Left renal cortex interstitium (tissue), 4 donors: ENCODE measurements at places on chromosomes 4 and X. TPM values are rescaled to one million over a fixed set of nuclear protein-coding genes. Genes with fewer than 3 reads are reported as not detected.

DNA sequence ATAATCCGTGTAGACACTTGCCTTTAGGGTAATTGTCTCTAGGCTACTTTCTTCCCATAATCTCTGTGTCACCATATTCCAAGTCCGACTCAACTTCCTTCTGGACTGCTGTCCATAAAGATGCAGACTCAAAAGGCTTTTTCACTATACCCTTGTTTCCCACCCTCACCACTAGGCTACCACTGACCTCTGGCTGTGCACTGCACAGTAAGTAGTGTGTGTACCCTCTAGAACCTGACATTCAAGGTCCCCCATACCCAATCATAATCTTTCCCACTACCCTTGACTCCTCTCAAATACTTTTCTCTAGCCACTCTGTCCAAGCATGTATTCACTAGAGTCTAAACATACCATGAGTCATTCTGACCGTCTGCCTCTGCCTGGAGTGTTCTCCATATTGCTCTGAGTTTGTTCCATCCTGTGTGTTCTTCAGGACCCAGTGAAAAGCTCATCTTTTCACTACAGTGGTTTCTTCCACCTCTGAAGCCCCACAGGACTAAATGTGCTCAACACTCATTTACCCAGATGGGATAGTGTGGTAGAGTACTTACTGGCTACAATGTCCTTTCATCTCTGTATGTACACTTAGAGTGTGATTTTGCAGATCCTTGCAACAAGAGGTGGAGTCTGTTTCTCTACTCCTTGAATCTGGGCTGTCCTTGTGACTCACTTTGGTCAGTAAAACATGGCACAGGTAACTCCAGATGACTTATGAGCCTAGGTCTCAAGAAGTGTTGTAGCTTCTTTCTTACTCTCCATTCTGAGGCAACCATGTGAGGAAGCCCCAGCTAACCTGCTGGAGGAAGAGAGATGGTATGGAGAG lies 17.4 kb downstream of the JADE3 start:
- DNase-seq = no peak

The NFKB1 gene
- 24.6 TPM for polyA plus RNA-seq

The PRRG3 gene
- 7.2 TPM for polyA plus RNA-seq

The GYPB gene
- 1.6 TPM for polyA plus RNA-seq

DNA sequence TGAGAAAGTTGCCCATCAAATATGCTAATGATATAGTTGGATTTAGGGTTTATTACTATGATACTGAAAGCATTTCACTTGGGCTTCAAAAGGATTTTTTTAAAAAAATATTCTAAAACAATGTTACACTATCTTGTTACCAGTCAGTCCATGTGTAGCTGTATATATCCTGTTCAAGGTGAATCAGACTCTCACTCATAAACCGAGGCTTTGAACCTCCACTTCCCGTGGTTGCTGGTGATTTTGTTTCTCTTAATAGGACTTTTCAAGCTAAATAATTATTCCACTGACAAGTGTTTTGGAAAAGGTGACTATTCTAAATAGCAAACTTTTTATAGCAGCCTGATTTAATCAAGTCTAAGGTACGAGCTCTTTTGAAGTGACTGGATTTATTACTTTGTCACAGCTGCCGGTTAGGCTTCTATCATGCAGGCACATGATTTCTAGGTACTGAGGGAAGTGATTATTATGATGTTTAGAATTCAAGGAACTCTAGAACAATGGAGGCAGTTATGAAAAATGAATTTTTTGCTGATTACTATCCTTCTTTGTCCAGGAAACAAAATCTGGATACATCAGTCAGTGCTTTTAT lies 287.7 kb downstream of the KCTD8 start:
- DNase-seq = no peak

GRCh38 chr4:156193800-156194199 lies 240.1 kb upstream of the CTSO start:
- no peak for DNase-seq

- no peak for DNase-seq
Observed at GRCh38 chrX:148865277-148866210, 365.1 kb downstream of the AFF2 start.

- DNase-seq = no peak
Observed at GRCh38 chr4:169199184-169199583, 71.6 kb downstream of the SH3RF1 start.

GRCh38 chr4:31059753-31060522 lies 339.8 kb downstream of the PCDH7 start:
- DNase-seq = no peak

The SAGE1 gene
- polyA plus RNA-seq = not detected

The BOD1L1 gene
- polyA plus RNA-seq = 76.7 TPM

DNA sequence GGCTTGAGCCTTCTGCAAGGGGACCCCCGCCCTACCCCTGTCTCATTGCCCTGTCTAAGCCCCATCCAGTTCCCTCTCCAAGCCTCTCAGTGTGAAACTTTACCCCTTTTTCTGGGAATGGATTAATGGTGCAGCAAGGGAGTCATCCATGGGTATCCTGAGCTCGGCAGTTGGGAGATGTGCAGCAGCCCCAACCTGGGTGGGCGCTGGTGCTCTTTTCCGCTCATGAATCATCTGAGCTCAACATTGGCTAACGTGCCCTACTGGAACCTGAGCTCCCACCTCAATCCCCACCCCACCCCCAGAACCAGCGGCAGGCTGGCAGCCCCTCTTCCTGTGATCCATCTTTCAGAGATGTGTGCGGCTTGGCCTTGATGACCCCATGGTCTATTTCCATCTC lies 130.3 kb upstream of the MSX1 start:
- no peak for DNase-seq

The VCX2 gene
- not detected for polyA plus RNA-seq

DNA sequence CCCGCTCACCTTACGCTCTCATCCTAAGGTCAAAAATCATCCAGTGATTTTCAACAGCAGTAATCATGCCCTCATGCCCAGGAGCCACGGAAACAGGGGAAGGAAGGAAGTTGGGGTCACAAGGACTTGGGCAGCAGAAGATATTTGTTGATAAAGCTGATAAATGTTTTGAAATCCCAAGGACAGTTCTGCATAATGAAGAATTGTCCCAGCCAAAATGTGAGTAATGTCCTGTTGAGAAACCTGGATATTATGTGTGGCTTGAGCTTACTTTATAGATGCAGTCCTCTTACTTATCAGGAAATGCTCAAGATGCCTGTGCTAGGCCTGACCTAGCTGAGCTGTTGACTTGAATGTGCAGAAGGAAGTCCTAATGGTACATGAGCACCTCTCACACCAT lies 263.0 kb upstream of the ZFP42 start:
- no peak for DNase-seq

GRCh38 chrX:28133763-28134162 lies 152.5 kb upstream of the DCAF8L1 start:
- no peak for DNase-seq

GRCh38 chr4:19615086-19615689 lies 636.5 kb upstream of the SLIT2 start:
- no peak for DNase-seq

DNA sequence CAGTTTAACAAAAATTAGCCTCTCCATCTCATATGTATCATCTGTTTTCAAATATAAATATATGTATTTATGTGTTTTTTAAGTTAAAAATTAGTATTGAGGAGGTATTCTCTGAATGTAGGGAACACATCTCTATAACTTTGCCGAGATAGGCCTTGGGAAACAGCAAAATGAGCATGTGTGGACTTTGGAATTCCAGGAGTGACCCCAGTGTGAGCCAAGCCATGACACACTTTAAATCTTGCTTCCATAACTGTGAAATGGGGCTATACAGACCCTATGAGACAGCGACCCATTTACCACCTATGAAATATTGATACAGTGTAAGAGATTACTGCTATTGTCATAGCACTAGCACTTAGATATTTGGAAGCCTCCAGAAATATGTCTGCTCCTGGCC lies 58.8 kb downstream of the FRMPD4 start:
- no peak for DNase-seq

DNA sequence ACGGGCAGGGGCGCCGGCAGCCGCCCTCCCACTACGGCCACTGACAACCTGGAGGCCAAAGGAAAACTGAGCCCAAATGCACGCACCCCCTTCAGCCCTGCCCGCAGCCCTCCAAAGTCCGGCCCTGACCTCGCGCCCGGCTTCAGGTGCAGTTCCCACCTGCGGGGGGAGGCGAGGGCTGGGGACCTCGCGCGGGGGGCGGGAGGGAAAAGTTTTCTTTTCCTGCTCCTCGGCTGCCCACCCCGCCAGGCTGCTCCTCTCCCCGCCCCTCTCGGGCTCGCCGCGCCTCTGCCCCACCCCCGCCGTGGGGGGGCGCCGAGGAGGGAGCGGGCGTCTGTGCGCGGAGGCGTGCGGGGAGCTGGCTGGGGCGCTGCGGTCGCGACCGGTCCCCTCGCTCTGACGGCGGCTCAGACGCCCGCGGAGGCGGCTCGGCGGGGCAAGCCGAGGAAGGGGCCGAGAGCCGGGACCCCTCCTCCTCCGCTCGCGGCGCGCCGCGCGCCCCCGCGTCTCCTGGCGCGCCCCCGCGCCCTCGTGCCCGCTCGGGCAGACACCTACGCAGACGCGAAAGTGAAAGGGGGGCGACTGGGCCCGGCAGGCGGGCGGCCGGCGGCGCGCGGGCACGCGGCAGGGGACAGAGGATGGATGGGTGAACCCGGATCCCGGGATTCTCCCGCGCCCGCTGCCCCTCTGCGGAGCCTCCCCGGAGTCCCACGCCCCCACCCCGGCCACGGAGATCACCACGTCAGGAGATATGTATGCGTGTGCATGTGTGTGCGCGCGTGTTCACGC lies 3.1 kb upstream of the NR3C2 start:
- DNase-seq = no peak

DNA sequence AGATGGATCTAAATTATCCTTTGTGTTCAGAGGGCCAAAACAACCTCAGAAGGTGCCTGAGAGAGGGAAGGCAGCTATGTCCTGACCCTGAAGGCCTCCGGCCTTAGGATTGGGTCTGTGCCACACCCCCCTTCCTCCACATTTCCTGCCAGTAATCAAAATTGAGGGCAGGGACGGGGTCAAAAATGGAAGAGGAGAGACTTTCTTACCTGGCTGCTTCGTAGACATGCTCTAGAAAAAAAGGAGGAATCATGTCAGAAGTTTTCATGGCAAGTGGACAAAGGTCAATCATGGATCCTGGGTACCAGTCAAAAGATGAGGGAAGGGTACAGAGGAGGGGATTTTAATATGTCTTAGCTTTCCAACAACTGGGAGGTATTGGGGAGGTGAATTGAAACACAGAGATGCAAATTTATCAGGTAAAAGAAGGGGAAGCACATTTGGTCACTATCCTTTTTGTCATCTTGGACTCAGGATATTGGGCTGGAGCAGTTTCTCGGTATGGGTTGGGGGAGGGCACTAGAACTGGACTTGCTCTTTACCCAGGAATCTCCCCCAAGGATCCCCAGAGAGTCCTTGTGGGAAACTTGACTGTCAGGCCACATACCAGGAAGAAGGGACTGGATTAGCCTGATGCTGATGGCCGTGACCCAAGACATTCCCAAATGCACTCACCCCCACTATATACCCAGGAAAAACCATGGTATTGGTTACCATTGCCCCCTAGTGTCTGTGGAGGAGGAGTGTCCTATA lies 17.1 kb downstream of the VSIG4 start:
- no peak for DNase-seq

- no peak for DNase-seq
Observed at GRCh38 chrX:39450234-39450977, 647.4 kb downstream of the BCOR start.

The MID1 gene
- 28.9 TPM for polyA plus RNA-seq

DNA sequence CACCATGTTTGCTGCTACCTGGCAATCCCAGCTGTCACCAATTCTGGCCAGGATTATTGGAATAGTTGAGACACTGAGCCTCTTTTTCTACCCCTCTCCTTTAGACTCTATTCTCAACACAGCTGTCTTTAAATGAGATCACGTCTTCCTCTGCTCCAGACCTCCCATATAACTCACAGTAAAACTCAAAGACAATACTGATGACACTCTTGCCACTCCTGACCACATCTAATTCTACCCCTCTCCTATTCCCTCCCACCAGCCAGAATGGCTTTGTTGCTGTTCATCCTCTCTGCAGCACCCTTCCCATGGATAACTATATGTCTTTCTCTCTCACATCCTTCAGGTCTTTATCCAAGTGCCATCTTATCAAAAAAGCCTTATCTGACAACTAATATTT lies 188.6 kb upstream of the IL15 start:
- DNase-seq = no peak

- DNase-seq = no peak
Observed at GRCh38 chrX:14673236-14673635, 143.9 kb downstream of the GLRA2 start.

The WWC2 gene
- 52.7 TPM for polyA plus RNA-seq

GRCh38 chr4:27090406-27090805 lies 229.8 kb downstream of the STIM2 start:
- no peak for DNase-seq

DNA sequence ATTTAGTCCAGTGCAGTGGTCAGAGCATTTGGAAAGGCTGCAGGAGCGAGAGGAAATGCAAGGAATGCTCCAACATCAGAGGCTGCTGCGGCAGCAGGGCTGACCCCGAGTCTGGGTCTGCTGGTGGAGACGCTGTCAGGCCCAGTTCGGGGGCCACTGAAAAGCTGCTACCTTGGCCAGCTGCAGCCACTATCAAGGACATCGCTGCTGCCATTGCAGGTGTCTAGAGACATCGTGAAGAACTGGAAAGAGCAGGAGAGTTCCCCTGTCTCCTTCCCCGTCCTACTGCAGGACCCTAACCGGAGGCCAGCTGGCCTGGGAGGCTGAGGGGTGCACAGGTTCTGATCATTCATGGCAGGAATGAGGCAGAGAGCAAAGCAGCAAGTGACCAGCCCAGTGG lies 29.5 kb upstream of the GPR78 start:
- DNase-seq = no peak

The EXOC1L gene
- not detected for polyA plus RNA-seq

The PLP1 gene
- polyA plus RNA-seq = 5.0 TPM

The HS3ST1 gene
- polyA plus RNA-seq = 1.0 TPM

DNA sequence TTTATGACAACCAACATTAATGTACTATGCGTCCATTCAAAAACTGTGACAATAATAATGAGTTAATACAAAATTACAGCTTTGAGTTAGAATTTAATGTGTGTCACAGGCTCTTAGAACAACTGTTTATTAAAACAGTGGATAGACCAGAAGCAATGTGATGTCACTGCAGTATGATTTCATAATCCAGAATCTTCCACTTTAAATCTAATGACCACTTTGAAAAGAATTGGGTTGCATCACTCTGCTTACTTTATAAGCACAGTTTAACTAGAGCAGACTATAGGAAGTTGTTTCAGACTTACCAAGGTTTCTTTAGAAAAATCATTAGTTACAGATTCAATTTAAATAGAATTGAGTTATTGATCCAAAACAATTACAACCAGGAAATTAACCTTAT lies 758.5 kb downstream of the KCTD8 start:
- DNase-seq = no peak

DNA sequence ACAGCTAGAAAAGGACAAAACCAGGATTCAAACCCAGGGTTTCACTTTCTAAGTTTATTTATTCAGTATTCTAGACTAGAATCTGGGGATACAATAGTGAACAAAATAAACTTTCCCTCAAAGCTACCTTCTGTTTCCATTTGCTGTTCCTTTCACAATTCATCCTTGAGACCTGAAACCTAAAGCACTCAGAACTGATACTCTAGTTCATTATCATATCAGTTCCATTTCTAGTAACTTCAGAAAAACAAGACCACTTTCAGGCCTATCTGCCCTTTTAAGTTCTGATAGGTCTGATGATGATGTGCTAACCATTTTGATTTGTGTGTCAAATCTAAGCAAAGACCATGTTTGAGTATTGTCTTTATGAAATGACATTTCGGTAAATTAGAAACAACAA lies 7.8 kb upstream of the XK start:
- no peak for DNase-seq

- no peak for DNase-seq
Observed at GRCh38 chr4:116880625-116881024, 204.8 kb downstream of the TRAM1L1 start.
